Tibial artery (tissue), 4 donors: ENCODE measurements at places on chromosomes 3 and 15.

DNA sequence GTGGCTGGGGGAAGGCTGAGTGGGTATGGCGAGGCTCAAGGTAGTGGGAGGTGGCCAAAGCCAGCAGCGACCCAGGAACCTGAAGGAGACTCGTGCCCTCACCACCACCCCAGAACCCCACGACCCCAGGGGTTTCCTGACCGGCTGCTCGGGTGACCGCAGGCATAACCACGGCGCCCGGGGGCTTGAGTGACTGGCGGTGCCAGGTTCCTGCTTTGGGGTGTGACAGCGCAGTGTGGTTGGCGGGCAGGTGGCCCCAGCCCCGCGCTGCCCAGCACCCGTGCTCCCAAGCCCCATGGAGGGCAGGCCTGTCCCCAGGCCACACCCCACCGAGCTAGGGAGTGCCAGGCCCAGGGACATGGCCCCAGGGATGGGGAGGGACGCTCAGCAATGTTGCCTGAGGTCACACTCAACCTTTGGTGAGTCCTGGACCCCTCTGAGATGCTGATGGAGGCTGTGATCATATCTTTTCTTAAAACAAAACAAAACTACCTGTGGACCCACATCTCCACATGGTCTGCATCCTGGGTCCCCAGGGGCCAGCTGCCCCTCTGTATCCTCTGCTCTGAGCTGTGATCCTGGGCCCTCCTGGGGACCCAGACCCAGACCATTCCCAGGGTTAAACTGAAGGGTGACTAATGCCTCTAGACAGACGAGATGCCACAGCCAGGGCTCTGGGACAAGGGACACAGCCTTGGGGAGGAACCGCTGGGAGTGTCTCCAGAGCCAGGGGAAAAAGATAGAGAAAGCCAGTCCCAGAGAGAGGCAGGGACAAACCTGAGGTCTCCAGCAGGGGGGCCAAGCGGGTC lies 13.0 kb downstream of the DNAJB8 start:
- no peak for DNase-seq

DNA sequence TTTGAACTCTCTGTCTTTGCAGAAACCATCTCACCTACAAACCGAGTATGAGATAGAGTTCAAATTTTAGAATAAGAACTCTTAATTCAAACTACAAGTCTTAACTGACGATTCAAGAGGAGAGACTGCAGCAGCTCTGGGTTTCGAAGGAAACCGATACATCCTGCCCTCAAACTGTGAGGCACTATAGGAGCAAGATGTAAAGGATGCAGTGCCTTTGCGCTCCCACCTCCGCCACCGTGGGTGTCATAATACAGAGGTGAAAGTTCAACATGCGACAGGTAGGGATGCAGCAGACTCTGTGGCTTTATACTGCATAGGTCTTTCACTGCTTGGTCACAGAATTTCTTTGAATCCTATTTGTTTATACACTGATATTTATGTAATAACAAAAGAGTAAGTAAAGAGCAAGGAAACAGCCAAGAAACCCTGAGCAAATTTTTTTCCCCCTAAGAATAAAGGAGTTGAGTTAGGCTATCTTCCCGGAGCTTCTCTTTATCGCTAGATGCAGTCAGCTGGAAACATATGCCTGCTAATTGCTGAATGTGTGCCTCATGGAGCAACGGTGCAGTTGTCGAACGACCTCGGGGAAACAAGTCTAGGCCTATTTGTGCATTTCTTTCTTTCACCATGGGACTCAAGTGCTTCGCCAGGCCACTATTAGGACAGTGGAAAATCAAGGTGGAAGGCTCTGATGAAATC lies 1097.6 kb upstream of the CFAP20DC start:
- no peak for DNase-seq

- DNase-seq: no peak
These were observed 73.0 kb upstream of the VGLL4 start for GRCh38 chr3:11716573-11717290.

- DNase-seq: no peak
These were observed 33.3 kb upstream of the PIK3CB start for GRCh38 chr3:138867996-138868395.

GRCh38 chr3:87082796-87083440 lies 92.0 kb upstream of the VGLL3 start:
- DNase-seq: no peak

DNA sequence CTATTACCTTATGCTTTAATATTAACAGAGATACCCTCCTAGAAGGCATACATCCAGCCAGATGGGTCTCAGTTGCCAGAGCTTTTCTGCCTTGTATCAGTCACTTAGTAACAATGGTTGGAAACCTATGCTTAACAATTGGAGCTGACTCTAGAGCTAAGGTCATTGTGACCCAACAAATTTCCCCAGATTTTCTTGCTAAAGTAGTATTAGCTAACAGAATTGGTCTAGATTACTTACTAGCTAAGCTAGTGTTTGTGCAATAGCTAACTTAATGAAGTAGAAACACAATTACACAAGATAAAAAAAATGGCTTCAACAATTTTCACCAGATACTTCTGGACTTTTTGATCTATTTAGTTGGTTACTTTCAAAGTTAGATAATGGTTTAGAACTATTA lies 236.9 kb downstream of the NSUN3 start:
- DNase-seq: no peak

DNA sequence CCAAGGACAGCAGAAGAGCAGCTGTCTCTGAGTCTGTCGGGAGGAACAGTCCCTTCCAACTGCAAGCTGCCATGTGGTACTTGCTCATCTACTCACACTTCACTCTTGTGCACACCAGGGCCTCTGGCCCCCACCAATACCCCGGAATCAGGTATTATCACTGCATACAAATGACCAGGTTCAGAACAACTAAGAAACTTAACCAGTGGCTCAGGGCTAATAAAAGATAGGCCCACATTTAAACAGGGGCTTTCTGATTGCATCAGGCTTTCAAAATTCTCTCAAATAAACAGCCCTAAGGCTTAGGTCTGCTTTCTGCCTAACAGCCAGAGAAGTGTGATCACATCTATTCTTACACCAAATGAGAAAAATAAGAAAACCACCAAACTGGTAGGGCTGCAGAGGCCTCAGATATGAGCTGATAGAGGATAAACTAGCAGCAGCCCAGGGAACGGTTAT lies 20.7 kb downstream of the CCDC12 start:
- DNase-seq: peak; percentile 37

DNA sequence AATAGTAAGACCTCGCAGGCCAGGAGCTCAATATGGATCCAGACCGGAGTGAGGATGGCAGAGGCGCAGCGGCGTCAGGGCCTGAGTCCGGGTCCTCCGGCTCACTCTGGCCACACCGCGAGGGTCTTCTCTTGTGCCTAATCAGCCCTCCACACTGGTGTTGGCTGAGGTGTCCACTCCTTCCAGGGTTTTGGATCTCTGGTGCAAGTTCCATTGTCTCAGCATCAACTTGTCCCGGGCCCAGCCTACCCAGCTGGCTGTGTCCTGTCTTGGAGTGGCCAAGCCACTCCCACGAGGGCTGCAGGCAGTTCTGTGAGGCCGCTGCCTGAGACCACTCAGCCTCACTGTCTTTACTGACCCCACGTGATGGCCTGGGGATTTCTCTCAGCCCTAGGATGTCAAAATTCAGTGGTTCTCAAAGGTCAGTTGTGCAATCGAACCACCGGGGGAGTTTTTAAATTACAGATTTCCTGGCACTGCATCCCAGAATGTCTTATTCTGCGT lies 12.6 kb upstream of the GOLGA6L7 start:
- peak; percentile 51 for DNase-seq

GRCh38 chr15:33378866-33379480 lies 68.2 kb downstream of the RYR3 start:
- no peak for DNase-seq

GRCh38 chr3:195097331-195098255 lies 173.4 kb downstream of the XXYLT1 start:
- DNase-seq: no peak

DNA sequence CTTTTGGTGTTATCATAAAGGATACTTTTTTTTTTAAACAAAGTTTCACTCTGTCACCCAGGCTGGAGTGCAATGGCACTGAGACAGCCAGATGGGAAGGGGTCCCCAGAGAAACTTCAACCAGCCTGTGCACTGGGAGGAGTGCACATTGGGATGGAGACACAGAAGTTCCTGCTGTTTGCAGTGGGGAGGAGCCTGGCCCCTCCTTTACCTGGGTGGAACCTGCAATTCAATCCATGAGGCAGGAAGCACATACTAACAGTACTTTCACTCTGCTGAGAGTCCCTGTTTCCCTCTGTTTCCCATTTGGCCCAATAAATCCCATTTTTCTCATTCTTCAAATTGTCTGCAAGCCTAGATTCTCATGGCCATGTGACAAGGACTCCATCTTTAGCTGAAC lies 42.3 kb upstream of the LHFPL4 start:
- DNase-seq: no peak

GRCh38 chr3:11072631-11073030 lies 80.1 kb downstream of the SLC6A1 start:
- no peak for DNase-seq

- DNase-seq: no peak
These were observed 4.8 kb downstream of the BMF start for GRCh38 chr15:40103864-40104271.

DNA sequence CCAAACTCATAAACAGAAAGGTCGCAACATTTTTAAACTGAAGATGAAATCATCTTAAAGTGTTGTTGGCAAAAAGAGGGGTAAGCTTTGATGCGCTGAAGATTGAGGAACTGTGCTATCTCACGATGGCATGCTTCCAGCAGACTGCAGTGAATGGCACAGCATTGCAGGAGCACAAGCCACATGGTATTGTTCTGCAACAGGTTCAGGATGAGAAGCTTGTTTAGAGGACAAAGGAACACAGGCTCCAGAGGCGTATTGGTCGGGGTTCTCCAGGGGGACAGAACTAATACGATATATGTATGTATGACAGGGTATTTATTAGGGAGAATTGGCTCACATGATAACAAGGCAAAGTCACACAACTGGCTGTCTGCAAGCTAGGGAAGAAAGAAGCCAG lies 13.8 kb upstream of the PLD1 start:
- peak; percentile 38 for DNase-seq

- no peak for DNase-seq
These were observed 28.2 kb downstream of the CHD2 start for GRCh38 chr15:92928225-92928750.

- DNase-seq: no peak
These were observed 235.4 kb downstream of the PLCL2 start for GRCh38 chr3:17120115-17120514.

DNA sequence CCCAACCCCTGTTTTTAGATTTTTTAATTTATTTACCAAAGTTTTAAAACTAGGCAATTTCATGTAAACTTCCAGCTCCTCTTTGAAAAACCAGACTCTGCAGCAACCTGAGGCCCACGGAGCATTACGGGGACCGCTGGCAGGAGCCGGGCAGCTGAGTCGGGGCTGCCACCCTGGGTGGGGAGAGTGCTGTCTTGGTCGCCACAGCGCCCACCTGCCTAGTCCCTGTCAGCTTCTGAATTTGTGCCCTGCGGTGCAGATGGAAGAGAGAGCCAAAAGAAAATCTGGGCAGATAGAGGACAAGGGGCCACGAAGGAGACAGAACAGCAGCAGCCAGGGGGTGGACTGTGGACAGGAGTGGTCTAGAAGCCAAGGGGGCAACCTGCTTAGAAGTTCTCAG lies 34.6 kb downstream of the PXYLP1 start:
- DNase-seq: peak; percentile 50

- no peak for DNase-seq
These were observed 187.5 kb downstream of the KLHL25 start for GRCh38 chr15:85607141-85607806.

GRCh38 chr3:98991393-98991792 lies 89.9 kb upstream of the DCBLD2 start:
- DNase-seq: no peak

- DNase-seq: no peak
These were observed 238.8 kb downstream of the CDIN1 start for GRCh38 chr15:36818260-36818659.

DNA sequence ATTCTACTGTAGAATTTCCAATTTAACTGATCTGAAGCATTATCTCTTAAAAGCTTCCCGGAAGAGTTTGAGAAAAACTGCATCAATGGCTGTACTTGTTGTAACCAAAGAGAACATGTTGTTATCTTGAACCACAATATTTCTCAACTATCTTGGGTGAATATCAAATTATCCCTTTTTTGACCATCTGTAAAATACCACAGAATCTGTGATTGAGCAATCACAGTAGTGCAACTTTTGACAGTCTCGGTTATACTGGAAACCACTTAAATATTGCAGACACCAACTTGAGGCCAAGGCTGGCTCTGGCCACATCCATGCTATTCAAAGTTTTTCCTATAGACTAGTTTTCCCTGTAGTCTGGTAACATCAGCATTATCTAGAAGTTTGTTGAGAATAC lies 842.8 kb upstream of the EPHA6 start:
- peak; percentile 26 for DNase-seq

- DNase-seq: no peak
These were observed 26.5 kb downstream of the DUOX2 start for GRCh38 chr15:45087513-45087912.

GRCh38 chr3:61793521-61793920 lies 232.2 kb downstream of the PTPRG start:
- DNase-seq: no peak

GRCh38 chr3:9915254-9916141 lies 1.4 kb upstream of the IL17RC start:
- peak; percentile 81 for DNase-seq

DNA sequence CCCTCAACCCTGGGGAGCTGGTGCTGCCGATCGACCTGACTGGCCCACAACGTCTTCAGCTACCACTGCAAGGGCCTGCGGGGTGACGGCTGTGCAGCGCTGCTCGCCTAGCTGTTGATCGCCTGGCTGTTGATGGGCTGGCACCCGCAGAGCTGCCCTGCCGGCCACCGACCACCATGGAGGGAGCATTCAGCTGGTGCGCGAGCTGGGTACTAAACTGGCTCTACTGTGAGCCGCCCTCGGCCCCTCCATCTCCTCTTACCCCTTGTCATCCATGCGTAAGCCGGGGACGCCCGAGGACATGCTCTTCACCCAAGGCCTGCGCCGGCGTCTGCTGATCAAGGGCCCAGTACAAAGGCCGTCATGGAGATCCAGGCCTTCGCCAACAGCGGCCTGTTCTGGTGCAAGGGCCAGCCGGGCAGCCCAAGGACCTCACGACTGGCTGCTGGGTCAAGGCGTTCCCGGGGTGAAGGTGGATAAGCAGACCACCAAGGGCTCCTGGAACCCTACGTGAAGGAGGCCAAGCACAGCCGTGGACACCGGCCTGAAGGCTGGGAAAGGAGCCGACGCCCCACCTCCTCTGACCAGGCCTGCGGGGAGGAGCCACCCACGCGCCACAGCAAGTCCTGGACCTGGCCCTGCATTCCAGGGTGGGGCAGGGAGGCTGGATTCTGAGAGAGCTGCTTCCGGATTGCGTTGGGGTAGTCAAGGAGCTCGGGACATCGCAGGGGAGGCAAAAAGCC lies 46.9 kb downstream of the SFMBT1 start:
- no peak for DNase-seq

DNA sequence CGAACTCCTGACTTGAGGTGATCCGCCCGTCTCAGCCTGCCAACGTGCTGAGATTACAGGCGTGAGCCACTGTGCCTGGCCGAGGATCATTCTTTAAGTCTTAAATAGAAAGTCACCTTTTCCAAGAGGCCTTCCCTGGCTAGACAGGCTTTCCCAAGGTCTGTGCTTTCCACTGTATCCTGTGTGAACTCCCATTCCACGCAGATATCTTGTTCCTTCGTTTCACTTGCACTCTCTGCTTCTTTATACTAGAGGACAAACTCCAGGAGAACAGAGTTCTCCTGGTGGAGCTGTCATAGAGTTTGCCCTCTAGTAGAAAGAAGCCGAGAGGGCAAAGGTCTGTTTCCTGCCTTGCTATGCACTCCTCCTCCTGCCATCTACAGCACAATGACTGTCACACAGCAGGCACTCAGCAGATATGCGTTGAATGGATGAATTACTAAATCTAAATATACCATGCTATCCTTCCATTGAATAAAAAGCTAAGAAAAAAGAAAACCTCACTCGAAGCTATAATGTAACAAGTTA lies 211.2 kb downstream of the FOXP1 start:
- DNase-seq: no peak

GRCh38 chr3:46667657-46668056 lies 25.8 kb downstream of the ALS2CL start:
- DNase-seq: peak; percentile 52
